B cell (primary cell): ENCODE measurements at places on chromosomes 3 and 15.

DNA sequence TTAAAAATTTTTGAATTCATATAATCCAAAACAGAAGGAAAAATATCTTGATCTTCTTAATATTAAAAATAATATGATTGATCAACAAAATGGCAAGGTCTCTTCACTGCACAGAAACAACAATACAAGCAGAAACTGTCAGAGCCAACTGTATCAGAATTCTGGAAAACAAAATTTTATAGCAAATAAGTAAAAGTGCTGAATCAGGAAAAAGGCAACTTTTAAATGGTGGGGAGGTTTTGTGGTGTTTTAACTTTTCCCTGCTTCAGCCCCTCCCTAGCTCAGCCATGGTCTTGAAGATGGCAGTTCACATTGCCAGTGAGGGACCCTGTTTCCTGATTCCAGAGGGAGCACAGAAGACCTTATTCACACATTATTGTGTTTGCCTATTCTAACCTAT is 37.6 kb downstream of the SPESP1 start:
- no peaks in the 10 kb centered on the region for H3K4me1 ChIP-seq
- no peaks in the 10 kb centered on the region for H3K27me3 ChIP-seq
- H3K36me3 ChIP-seq: no peaks in the 10 kb centered on the region
- no peak for DNase-seq

- H3K4me1 ChIP-seq: no peaks in the 10 kb centered on the region
- no peak overlapping the region for H3K4me3 ChIP-seq
- DNase-seq: no peak
- no peak overlapping the region for H3K27ac ChIP-seq
- H3K27me3 ChIP-seq: no peaks in the 10 kb centered on the region
Observed at GRCh38 chr3:127954640-127955039, 39.6 kb downstream of the KBTBD12 start.

- H3K4me3 ChIP-seq: no peak overlapping the region
- H3K4me1 ChIP-seq: no peaks in the 10 kb centered on the region
- no peaks in the 10 kb centered on the region for H3K27me3 ChIP-seq
- no peaks in the 10 kb centered on the region for H3K36me3 ChIP-seq
Observed at GRCh38 chr15:53384417-53384816, 375.0 kb downstream of the WDR72 start.

DNA sequence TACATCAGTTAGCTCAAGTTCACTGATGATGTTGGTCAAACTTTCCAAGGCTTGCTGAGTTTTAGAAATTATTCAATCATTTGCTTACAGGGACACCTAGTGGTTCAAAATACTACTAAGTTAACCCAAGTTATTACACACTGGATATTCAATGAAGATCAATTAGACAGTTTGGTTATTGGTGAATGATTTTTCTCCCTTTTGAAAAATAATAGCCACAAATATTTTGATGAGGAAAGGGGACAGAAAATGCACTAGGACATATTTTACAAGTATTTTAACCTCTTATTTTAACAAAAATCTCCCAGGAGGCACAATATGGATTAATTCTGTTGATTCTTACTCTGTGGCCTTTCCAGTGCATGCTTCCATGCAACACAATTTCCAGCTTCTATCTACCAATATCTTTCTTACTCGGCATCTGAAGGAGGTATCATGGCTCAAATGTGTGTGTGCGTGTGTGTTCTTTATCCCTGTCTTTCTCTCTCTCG is 20.1 kb upstream of the GOLGA6L2 start:
- no peaks in the 10 kb centered on the region for H3K27me3 ChIP-seq
- peak; percentile 10 for DNase-seq
- no peak overlapping the region for H3K4me3 ChIP-seq

DNA sequence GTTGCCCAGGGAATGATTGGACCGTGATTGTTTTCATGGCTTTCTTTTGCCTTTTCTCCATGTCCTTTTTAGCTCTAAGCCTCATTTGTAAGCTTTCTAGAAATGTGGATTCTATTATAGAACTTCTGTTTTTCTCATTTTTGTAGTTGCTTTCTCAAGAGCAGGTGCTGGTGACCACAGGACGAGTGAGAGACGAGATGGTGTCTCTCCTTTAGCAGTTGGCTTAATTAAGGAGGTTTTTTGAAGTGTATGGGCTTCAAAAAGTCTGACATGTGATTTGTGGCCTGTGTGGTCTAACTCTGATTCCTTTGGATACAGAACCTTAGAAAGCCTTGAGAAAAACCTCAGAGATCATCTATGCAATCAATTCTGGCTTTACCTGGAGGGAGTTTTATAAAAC is 292.8 kb downstream of the LPP start:
- H3K27me3 ChIP-seq: no peaks in the 10 kb centered on the region
- H3K27ac ChIP-seq: peak overlapping the region; percentile 78
- H3K36me3 ChIP-seq: no peaks in the 10 kb centered on the region
- no peak overlapping the region for H3K4me3 ChIP-seq
- DNase-seq: peak; percentile 55

- H3K27me3 ChIP-seq: no peaks in the 10 kb centered on the region
- H3K4me3 ChIP-seq: no peak overlapping the region
- peaks cover 13% of the 10 kb centered on the region for H3K4me1 ChIP-seq
- peaks cover 71% of the 10 kb centered on the region for H3K36me3 ChIP-seq
- H3K27ac ChIP-seq: peak overlapping the region; percentile 2
Observed at GRCh38 chr3:47414666-47415587, 34.1 kb downstream of the PTPN23 start.

GRCh38 chr3:23800731-23801130 is 5.0 kb upstream of the UBE2E1 start:
- H3K27ac ChIP-seq: no peak overlapping the region
- no peaks in the 10 kb centered on the region for H3K36me3 ChIP-seq
- peak; percentile 37 for DNase-seq
- no peaks in the 10 kb centered on the region for H3K27me3 ChIP-seq
- no peaks in the 10 kb centered on the region for H3K4me1 ChIP-seq
- no peak overlapping the region for H3K4me3 ChIP-seq

DNA sequence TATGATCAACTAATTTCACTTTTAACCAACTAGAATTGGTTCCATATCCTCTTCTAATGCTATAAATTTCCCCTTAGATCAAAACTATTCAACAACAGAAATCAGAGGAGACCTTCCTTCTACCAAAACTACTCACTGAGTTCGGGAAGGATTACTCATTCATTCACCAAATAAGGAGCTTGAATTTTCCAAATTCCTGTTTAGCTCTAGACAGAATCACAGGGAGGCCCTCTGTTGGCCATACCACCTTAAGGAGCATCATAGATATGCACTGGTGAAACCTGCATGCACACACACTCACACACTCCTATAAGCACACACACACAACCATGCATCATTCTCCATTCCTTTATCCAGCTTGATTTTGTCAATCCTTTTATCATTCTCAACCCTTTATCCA is 49.0 kb downstream of the SUCLG2 start:
- no peaks in the 10 kb centered on the region for H3K27me3 ChIP-seq
- no peak overlapping the region for H3K4me3 ChIP-seq
- DNase-seq: no peak
- peaks cover 5% of the 10 kb centered on the region for H3K4me1 ChIP-seq
- no peak overlapping the region for H3K27ac ChIP-seq
- no peaks in the 10 kb centered on the region for H3K36me3 ChIP-seq

- no peak overlapping the region for H3K27ac ChIP-seq
- no peak overlapping the region for H3K4me3 ChIP-seq
- no peaks in the 10 kb centered on the region for H3K27me3 ChIP-seq
- no peaks in the 10 kb centered on the region for H3K36me3 ChIP-seq
Observed at GRCh38 chr3:167787440-167787839, 51.9 kb downstream of the SERPINI1 start.

- H3K27me3 ChIP-seq: no peaks in the 10 kb centered on the region
- H3K4me1 ChIP-seq: no peaks in the 10 kb centered on the region
- H3K36me3 ChIP-seq: no peaks in the 10 kb centered on the region
- H3K4me3 ChIP-seq: no peak overlapping the region
- no peak for DNase-seq
Observed at GRCh38 chr3:122200661-122201060, 17.2 kb downstream of the CASR start.

- H3K27me3 ChIP-seq: no peaks in the 10 kb centered on the region
- no peak overlapping the region for H3K4me3 ChIP-seq
- DNase-seq: peak; percentile 28
- peaks cover 37% of the 10 kb centered on the region for H3K4me1 ChIP-seq
- no peak overlapping the region for H3K27ac ChIP-seq
- no peaks in the 10 kb centered on the region for H3K36me3 ChIP-seq
Observed at GRCh38 chr15:25852661-25853524, 10.2 kb downstream of the ATP10A start.

DNA sequence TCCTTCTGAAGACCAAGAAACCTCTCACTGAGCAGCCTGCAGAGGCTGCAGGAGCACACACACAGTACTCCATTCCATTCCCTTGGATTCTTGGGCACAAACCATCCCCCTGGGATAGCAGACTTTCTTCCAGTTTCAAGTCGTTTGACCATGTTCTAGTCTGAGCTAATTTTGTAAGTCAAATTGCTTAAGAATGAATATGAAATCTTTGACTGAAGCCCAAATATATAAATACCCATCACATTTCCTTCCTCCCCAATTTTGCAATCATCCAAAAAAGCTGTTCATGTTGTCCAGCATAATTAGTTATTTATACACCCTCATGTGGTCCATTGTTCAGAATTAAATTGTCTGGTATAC is 231.2 kb upstream of the TPRG1 start:
- no peak overlapping the region for H3K27ac ChIP-seq
- H3K4me3 ChIP-seq: no peak overlapping the region
- no peaks in the 10 kb centered on the region for H3K27me3 ChIP-seq
- H3K4me1 ChIP-seq: peaks cover 6% of the 10 kb centered on the region

- H3K27ac ChIP-seq: no peak overlapping the region
- DNase-seq: no peak
- H3K27me3 ChIP-seq: no peaks in the 10 kb centered on the region
- H3K36me3 ChIP-seq: no peaks in the 10 kb centered on the region
Observed at GRCh38 chr3:112041321-112041720, 6.8 kb downstream of the TMPRSS7 start.

DNA sequence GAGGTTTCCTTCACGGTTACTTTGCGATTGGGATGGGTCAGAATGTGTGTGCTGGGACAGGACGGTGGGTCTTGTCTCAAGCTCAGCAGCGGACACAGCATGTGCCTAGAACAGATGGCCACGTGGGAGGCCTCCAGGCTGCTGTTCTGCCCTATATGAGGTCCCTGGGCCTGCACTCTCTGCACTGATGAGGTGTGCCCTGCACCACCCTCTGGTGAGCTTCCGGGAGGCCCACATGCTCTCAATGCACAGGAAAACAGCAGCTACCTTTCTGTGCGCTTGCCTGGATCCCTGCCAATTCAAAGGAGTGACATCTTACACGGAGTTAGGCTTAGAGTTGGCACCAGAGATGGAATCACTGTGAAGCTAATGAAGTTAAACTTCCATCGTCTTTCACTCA is 59.8 kb downstream of the BOC start:
- no peaks in the 10 kb centered on the region for H3K36me3 ChIP-seq
- no peaks in the 10 kb centered on the region for H3K27me3 ChIP-seq
- peaks cover 8% of the 10 kb centered on the region for H3K4me1 ChIP-seq

GRCh38 chr15:34012461-34013028 is 26.5 kb downstream of the AVEN start:
- no peaks in the 10 kb centered on the region for H3K27me3 ChIP-seq
- H3K27ac ChIP-seq: no peak overlapping the region
- DNase-seq: no peak
- H3K4me1 ChIP-seq: no peaks in the 10 kb centered on the region
- H3K36me3 ChIP-seq: no peaks in the 10 kb centered on the region
- no peak overlapping the region for H3K4me3 ChIP-seq
